ENCODE measurements at places on chromosomes 7 and 10.

DNA sequence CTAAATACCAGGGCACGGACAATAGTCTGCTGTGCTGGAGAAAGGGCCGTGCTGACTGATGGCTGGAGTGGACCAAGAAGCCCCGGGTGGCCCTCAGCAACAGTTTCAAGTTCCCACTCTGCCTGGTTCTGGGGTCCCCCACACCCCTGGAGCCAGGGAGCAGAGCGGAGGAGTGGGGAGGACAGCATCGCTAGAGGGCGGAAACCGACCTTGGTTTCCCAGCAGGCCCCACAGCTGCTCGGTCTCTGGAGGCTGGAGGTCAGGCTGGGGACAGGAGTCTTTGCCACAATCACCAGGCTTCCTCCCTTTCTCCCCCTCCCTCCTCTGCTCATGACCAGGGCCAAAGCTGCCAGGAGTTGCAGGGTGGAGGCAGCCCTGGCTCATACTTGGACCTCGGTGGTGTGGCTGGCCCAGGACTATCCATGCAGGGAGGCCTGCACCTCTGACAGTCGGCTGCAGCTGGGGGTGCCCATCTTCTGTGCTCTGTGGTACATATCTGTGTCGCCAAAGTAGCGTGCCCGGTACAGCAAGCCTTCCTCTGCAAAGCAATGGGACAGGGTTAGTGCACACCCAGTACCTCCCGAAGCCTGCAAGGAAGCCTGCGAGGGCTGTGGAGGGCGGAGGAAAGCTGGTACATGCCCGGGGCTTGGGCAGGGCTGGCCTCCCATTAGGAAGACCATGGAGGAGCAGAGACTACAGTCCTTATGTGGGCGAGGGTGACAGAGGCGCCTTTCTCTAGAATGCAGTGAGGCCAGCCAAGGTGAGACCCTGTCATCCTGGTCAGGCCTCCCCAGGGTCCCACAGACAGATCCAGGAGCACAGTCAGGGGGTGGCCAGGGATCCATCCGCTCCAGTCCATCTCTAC is 19.1 kb downstream of the DNAJB12 start:
- DNase-seq = no peak

DNA sequence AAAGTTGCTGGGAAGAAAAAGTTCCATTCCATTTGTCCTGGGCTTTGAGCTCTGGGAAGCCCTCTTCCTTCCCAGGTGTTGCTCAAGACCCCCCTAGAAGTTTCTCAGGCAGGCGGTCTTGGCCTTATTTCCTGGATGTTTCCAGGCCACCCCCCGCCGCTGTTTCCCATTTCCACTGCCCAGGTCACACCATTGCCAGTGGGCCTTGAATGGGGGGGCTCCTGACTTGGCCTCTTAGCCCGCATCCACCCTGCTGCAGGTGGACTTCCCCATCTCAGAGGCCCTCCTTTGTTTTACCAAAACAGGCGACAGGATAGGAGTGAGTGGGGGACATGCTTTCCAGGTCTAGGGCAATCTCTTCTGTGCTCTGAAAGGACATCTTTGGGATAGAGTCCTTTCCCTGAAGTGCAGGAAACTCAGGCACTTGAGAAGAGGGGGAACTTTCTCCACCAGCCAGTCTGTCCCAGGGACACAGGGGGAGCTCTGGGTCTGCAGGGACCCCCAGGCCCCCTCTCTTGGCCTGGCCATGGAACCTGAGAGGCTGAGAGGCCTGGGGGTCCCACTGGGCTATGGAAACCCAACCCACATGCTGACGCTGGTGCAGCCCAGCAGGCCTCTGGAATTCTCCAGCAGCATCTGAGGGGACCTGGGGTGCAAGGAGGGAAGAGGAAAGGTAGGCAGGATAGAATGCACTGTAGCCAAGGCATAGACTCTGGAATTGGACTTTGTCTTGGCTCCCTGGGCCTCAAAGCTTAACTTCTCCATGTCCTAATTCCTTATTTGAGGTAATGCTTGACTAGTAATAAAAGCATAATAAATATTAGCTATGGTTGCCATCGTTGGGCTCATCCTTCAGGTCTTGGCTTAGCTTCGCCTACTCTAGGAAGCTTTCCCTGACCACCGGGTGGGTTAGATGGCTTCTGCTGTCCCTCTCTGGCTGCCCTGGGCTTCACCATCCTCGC is 17.6 kb downstream of the NEURL1 start:
- no peak for DNase-seq

GRCh38 chr10:1425879-1426278 is 311.4 kb downstream of the ADARB2 start:
- DNase-seq = no peak

GRCh38 chr10:86815035-86815617 is 58.7 kb downstream of the BMPR1A start:
- no peak for DNase-seq

- no peak for DNase-seq
Measured at GRCh38 chr10:50395271-50395670, 144.0 kb upstream of the ASAH2 start.

DNA sequence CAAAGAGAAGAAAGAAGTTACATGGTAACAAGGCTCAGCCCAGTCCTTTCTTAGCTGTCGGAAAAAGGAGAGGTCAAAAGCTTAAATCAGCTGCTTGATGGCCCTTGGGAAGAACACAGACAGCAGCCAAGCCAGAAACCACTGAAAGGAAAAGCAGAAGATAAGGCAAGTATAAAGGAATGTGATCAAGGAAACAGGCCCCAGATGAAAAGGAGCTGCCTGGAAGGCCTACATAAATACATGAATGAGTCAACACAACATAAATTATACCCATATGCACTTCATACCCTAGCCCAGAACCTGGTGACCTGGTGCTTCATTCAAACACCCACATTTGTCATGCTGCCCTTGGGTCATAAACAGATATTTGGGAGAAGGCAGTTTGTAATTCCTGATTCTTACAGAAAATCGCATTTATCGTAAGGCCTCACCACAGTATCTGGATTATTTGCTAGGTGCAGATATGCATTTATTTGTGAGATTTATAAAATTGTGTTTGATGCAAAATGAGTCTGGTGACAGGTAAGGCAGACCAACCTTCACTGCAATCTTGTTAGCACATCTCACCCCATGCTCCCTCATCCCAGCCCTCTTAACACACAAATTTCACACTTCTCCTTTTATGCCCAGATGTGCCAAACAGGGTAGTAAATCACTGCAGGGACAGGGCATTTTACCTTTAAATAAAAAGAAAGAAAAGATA is 94.9 kb upstream of the KCNIP2 start:
- no peak for DNase-seq

DNA sequence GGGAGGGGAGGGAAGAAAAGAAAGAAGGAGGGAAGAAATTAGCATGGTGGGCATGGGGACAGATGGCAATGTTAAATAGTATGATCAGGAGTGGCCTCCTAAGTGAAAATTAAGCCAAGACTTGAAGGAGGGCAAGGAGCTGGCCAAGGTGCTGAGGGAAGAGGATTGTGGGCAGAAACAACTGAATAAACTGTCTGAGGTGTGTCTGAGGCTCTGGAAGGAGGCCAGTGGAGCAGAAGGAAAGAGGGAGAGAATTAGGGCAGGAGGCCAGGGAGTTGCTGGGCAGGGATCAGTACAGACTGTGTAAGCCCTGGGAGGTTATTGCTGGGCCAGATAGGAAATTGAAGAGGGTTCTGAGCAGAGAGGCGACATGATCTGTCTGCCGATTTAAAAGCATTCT is 40.6 kb upstream of the VKORC1L1 start:
- no peak for DNase-seq

All from CMK (cell line).